ENCODE measurements at places on chromosomes 3 and 15.

DNA sequence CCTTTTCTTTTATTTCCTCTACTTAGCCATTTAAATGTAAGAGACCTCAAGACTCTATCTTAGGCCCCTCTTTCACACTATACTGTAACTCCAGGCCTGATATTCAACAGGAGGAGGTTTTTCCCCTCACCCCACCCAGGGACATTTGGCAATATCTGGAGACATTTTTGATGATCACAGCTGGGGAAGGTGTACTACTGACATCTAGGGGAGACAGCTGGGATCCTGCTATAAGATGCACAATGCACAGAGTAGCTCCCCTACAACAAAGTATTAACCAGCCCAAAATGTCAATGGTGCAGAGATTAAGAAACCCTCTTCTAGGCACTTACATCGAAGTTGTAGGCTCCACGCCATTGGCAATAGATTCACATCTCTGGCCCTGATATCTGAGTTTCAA is 517.5 kb upstream of the UBE2E2 start:
- DNase-seq = no peak

GRCh38 chr3:132606085-132606484 is 9.0 kb downstream of the ACKR4 start:
- no peak for DNase-seq

DNA sequence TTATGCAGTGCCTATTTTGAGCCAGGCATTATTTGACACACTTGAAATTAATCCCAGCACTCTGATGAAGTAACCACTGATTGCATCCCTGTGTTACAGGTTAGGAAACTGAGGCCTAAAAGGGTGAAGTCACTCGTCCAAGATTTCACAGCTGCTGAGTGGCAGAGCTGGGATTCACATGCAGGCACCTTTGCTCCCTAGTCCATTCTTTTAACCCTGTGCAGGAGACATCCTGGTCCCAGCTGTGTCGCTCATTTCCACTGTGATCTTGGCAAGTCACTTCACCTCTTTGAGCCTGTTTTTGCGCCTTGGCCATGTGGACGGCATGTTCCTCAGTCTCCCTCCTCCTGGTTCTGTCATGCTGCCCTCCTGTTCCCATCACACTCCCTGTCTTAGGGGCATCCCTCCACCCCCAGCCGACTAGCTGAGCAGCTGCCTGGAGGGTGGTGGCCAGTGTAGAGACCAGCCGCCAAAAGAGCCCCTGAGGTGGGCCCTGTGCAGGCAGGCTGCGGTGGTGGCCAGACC is 70.6 kb downstream of the SMAD6 start:
- DNase-seq = no peak

GRCh38 chr3:126128504-126129397 is 44.8 kb upstream of the SLC41A3 start:
- no peak for DNase-seq

DNA sequence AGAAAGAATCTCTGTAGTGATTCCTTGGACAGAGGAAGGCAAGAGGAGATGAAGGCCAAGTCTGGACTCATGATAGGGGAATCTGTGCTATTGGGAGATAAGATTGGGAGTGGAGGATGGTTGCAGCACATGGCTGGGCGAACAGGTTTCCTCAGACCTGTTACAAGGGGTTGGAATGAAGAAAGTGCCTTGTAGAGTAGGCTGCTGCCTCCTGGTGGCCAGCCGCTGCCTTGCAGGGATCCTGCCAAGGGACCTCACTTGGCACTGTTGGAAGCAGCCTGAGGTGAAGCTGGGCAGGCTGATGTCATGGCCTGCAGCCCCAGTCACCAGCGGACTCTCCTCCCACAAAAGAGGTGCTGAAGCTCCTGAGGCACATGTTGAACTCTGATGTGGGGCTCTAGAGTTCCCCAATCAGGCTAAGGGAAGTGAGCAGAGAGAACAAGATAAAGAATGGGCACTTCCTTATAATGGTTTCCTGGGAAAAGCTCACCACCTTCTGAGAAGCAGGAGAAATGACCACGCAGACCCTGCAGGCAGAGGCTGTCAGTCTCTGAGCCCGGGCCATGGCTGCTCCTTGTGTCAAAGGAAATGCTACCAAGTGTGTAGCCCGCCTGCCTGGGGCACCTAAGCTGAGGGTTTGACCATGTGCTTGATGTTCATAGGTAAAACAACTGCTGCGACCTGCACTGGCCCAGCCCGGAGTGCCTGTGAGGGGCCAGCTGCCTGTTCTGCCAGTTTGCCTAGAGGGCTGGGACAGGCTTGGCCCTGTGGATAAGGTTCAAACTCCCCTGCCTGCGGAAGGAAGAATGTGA is 1.6 kb upstream of the TEX264 start:
- no peak for DNase-seq

DNA sequence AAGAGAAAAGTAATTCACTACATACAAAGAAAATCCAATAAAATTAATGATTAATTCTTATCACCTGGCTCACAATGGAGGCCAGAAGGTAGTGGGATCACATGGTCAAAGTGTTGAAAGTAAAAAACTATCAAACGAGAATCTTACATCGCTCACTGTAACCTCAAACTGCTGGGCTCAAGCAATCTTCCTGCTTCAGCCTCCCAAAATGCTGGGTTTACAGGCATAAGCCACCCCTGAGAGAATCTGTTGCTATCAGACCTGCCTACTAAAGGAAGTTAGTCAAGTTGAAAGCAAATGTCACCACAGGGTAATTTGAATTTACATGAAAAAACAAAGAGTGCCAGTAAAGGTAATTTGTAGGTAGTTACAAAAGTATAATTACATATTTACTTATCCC is 103.3 kb downstream of the PCCB start:
- no peak for DNase-seq

GRCh38 chr3:170132335-170132734 is 49.2 kb downstream of the PHC3 start:
- DNase-seq = no peak

DNA sequence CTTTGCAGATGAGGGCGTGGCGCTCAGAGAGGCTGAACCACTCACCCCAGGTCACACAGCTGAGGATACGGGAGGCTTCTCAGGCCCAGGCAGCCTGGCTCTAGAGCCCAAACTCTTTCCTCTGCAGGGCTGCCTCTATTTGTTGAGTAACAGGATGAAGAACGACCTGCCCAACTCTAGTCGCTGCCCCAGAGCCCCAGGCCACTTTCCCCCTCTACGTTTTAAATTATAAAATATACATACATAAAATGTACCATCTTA is 19.2 kb upstream of the ZXDC start:
- DNase-seq = no peak

- no peak for DNase-seq
These were observed 309.0 kb downstream of the ULK4 start for GRCh38 chr3:41652931-41653330.

DNA sequence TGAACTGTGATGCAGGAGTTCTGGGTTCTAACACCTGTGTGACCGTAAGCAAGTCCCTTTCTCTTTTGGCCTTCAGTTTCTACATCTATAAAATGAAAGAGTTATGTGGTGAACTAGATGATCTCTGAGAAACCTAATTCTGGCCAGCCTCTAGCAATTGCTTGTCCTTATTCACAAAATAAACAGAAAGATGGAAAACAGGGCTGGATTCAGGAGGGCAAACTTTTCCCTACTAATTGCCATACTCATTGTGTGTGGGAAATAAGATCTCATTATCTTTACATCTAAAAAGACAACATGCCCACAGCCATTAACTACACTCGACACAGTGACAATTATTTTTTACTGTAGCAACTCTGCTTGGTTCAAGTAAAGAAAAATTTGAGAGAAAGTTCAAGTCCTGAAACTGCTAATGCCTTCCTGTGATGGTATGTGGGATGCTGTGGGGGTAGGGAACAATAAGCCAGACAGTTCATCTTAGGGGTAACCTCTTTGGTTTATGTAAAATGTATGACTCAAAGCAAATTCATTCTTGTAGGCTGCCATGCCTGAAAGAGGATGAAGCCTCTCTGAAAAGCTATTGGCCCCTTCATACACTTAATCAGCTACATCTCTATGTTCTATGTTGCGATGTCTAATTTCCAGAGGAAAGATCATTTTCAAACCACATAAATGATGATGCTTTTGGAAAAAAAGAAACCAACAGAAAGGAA is 177.6 kb upstream of the BCL6 start:
- DNase-seq = no peak

DNA sequence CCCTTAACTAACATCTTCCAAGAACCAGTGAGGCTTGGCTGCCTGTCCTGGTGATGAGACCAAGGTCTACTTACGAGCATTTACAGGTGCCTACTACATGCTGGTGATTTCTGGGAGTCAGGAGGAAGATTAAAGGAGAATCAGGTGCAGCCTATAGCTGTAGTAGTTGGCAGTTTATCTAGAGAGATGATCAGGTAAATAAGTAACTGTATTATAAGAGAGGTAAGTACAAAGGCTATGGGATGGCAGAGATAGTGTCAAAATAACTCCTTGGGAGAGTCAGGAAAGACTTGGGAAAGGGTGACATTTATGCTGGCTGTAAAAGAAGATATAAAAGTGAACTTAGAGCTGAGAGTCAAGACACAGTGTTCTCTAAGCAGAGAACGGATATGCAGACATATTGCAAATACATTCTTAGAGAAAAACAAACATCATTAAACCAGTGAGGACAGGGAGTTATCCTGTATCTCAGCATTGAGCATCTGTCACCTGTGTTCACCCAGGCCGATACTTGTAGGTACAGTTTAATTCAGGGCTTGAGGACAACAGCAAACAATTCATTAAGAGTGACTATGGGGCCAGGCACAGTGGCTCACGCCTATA is 49.7 kb upstream of the ACP3 start:
- no peak for DNase-seq

GRCh38 chr15:67836134-67836455 is 3.8 kb downstream of the RNU6-1 start:
- no peak for DNase-seq

GRCh38 chr3:65233561-65233960 is 545.8 kb upstream of the ADAMTS9 start:
- no peak for DNase-seq

DNA sequence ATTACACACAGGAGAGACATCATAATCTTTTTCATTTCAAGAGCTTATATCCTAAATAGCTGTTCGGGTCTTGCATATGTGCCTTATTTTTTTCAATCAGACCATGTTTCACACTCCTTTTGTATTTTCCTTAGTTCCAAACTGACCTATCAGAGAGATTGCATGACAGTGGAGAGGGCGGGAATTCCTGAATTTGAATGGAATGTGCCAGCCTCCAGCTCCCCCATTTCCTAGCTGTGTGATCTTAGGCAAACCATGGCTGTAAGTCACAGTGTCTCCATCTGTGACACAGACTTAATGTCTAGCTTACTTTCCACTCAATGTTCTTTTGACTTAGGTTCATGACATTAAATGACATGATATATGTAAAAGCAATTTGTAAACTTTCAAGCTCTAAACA is 62.0 kb upstream of the CSTA start:
- no peak for DNase-seq

GRCh38 chr3:45687828-45688193 is 1.4 kb upstream of the SACM1L start:
- no peak for DNase-seq

DNA sequence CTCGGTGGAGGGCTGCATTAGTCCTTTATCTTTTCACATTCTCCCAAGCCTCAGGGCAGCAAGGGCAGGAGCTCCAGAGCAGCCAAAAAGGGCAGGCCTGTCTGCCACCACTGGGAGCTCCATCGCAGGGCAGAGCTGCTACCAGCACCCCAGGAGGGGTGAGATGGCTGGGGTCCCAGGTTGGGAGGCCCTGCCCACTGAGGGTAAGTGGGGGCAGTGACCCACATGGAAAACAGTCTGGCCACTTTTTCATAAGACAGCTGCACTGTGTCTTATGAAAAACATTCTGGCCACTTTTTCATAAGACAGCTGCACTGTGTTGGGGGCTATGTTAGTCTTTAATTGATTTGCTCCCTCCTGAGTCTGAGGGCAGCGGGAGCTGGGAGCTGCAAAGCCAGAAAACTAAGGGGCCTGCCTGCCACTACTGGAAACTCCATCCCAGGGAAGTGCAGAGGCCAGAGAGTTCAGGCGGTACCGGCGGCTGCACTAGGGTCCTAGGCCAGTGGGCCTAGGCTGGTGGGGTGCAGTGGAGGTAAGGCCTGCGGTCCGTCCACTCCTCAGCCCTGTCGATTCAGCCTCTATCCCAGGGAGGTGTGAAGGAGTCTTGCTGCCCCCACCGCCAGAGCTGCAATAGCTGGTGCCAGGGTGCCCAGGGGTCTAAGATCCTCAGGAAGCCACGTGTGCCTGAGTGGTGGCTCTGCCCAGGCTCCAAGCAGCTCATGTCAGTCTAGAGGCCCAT is 45.4 kb downstream of the TMCO5A start:
- DNase-seq = no peak

DNA sequence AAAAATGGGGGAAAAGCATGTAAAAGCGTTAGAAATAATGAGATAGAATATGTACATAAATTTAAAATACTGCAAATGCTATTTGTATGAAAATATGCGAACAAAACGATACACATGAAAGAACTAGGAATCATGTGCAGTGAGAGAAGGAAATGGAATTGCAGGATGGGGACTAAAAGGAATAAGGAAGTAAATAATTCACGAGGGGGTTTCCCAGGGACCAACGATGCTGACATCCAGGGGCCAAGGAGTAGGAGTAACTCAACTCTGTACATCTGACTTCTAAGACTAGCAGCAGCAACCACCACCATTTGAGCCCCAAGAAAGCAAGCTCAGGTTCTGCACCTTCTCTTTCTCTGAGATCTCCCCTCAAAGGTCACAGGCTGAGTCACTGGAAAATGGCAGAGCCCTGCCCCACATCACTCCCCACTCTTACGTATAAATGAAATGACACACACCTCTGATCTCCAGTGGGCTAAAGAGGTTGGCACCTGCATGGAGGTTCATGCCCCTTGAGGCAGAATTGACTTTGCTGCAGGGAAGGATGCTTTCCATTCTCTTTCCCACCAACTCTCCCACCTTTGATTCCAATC is 100.0 kb upstream of the DLG1 start:
- no peak for DNase-seq

DNA sequence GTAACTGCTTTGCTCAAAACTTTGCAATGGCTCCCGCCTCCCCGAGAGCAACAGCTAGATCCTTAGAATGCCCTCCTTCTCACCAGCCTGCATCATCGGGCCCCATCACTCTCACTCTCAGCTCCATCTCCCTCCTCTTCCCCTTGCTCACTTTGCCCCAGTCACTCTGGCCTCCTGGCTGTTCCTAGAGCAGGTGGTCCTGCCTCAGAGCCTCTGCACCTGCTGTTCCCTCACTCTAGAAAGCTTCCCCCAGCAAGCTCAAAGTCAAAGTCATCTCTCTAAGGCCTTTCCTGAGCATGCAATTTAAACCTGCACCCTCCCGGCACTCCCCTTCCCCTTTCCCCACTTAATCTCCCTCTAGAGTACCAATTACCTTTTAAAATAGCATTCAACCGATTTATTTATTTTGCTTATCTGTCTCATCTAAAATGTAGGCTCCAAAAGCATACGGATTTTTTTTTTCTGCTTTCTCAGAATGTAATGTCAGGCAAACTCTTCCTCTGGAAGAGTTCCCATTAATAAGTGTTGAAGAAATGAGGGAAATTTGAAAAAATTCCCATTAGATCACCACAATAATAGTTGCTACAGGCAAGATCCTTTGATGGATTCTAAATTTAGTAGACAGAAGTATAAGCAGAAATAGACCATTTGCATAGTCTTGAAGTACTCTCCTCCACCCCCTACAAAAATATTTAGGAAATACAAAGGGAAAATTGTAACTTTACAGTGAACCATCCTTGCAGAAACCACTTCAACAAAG is 15.9 kb upstream of the HES1 start:
- DNase-seq = no peak
